GDM1 (cell line): ENCODE measurements at places on chromosomes 7 and 10.

GRCh38 chr10:29648983-29649268, 14.2 kb upstream of the SVIL start:
- DNase-seq, result no peak

DNA sequence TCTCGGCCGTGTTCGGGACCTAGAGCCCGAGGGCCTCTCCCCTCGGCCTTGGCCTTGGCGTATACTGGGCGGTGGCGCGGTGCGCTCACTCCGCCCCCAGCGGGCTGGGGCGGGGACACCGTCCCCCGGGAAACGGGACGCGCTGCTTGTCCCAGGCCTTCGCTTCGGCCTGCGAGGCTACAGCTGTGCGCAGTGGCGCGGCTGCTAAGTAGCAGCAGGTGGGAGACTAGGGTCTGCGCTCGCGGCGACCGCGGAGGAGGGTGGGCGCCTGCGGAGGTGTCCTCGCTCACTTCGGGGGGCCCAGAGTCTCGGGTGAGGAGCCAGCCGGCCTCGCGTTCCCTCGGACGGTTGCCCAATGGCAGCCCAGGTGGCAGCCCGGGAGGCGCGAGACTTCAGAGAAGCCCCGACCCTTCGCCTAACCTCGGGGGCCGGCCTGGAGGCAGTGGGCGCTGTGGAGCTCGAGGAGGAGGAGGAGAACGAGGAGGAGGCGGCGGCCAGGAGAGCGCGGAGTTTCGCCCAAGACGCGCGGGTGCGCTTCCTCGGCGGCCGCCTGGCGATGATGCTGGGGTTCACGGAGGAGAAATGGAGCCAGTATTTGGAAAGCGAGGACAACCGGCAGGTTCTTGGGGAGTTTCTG, at the start of gene DNAH11:
Gene DNAH11 (plus strand): TSS at position 149 of the 637 bp plus-strand sequence. CDS start 207 bp downstream, at position 356.
- no peak for DNase-seq

- no peak for DNase-seq
Measured at GRCh38 chr10:126391192-126391885, 3.1 kb upstream of the ADAM12 start.

- DNase-seq, result no peak
Measured at GRCh38 chr10:114157912-114158311, 16.1 kb downstream of the CCDC186 start.

DNA sequence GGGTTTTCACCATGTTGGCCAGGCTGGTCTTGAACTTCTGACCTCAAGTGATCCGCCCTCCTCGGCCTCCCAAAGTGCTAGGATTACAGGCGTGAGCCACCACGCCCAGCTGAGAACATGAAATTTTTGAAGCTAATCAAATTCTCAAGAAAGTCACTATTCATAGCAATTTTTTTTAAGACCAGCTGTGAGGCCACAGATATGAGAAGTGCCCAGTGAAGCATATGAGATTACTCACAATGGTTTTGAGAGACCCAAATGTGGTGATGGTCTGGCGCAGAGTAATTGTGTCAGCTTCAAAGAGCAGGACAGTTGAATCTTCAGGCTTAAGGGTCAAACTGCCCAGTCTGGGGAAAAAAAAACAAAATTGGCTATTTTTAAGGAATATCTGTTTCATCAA, 16.2 kb downstream of the NCOA4 start:
- no peak for DNase-seq

- no peak for DNase-seq
Measured at GRCh38 chr7:16954321-16954720, 72.5 kb upstream of the AGR3 start.

DNA sequence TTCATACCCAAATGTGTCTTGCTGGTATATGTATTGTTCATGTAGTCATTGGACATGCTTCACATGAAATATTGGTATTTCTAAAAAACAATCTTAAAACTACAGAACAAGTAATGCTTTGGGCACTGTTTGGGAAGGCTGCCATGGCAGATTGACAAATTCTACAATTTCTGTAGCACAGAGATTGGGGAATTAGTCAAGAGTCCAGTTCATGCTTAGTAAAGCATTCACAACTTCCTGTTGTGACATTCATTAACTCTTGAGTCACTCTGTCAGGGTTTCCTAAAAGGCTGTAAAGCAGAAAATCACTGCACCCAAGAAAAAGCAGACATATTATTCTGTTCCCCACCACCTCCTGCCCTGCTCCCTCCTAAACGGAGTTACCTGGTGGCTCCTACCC, 398.9 kb downstream of the PHTF2 start:
- DNase-seq, result no peak

DNA sequence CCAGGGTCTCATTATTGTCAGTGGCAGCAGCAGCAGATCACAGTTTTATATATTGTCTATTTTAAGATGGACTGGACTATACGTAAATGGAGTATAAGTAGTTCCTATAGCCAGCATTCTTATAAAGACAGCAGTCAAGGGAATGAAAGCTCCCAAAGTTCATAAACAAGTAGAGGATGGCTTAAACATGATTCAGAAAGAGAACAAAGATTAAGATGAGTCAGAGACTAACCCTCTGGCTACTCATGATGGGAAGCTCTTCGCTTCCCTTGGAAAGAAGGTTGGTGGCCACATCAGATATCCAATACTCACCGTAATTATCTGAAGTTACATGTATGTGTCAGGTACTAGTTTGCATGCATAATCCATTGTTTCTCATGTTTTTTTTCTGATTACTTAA, 277.0 kb downstream of the INHBA start:
- DNase-seq, result no peak

DNA sequence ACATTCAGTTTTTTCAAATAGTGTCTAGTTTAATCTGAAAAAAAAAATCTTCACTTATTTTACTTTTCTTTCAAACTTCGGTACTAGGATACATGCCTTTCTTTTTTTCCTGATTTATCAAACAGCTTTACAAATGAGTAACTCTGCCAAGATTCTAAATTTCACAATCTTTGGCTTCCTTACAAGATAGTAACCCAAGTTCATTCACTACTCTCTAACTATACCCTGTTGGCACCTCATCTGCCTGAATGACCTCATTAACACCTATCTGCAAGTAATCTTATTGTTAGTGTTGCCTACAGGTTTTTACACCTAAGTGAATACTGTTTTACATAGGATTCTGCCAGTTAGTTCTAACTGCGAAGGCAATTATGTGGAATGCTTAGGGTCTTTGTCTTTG, 159.8 kb downstream of the FOXP2 start:
- DNase-seq, result no peak

- DNase-seq, result no peak
Measured at GRCh38 chr7:98210513-98211220, 572 bp upstream of the BHLHA15 start.

- DNase-seq, result no peak
Measured at GRCh38 chr7:10793995-10794775, 179.5 kb upstream of the PHF14 start.

DNA sequence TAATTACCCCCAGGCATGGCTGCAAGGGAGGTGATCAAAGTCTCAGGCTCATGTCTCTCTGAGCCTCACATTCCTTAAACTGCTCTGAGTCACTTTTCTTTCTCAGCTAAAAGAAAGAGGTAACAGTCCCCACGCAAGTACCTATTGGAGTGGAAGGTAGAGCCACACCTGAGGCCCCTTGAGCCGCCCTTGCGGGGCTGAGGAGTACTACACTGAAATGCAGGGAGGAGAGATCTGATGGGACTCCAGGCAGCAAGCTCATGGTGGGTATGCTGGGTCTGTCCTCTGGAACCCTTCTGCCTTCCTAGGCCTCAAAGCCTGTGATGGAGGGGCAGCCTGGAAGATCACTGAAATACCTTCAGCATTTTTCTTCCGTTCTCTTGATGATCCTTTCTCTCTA, 960.0 kb downstream of the DNAJB9 start:
- no peak for DNase-seq

DNA sequence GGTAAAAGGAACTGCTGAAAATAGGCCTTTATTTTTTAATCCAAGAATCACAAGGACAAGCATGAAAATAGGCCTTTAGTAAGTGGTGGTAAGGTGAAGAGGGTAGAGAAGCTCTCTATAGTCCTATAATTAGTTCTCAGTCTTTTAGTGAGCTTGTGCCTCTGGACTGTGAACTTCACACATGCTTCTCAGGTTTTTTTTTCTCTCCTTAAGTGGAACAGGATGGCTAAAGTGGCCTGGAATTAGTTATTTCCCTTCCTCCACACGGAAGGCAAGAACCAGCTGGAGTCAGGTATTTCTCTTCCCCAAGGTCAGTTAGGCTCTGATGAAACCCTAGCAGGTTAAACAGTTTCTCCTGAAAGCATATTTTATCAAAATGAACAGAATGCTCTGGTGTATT, 203.0 kb upstream of the MINDY3 start:
- DNase-seq, result no peak

DNA sequence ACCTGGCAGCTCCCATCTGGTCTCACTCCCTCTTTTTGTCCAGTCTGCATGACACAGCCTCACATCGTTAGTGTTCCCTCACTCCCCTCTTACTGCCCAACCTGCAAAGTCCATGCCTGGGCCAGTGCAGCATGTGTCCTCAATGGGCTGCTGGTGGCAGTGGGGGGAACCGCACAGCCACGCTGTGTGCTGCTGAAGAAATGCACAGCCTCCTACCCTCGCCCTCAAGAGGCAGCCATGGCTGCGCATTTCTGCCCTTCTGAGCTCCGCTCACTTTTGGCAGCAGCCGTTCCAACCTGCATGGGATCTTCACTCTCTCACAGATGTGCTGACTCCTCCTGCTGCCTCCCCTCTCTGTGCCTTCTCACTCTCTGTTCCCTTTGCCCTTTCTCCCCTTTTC, 103.4 kb downstream of the EGFR start:
- no peak for DNase-seq

GRCh38 chr7:13411151-13411550, 578.3 kb downstream of the ETV1 start:
- no peak for DNase-seq

GRCh38 chr10:107971973-107972372, 807.5 kb upstream of the SORCS1 start:
- DNase-seq, result no peak

- DNase-seq, result no peak
Measured at GRCh38 chr7:148967602-148968001, 60.7 kb downstream of the PDIA4 start.

DNA sequence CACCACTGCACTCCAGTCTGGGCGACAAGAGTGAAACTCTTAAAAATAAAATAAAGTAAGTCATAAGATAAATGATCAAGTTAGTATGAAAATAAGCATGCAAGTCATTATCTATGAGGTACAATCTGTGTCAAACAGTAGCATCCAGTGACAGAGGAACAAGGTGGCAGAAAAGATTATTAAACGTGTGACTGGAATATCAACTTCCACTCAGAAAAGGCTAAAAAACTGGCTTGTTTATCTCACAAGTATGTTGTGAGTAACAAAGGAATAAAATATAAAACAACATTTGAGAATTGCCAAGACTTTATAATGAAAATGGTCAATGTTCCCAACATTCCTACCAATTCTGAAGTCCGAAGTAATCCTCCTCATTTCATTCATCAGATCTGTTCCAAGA, 30.3 kb downstream of the ITGB1 start:
- no peak for DNase-seq

DNA sequence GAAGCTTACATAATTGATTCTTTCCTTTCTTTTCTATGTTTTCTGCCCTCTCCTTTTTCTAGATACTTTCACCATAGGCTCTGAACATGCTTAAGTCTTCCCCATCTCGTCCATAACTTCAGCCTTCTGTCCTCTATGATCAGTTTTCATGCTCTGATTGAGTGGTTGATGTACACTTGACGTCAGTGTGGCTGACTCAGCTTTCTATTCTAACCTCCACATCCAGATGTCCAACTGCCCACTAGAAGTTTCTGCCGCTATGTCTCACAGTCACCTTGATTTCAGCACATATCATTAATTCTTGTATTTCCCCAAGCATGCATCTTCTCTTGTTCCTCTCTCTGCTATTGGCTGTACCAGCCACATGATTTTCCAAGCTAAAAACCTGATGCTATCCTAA, 15.0 kb downstream of the CDK14 start:
- DNase-seq, result no peak

DNA sequence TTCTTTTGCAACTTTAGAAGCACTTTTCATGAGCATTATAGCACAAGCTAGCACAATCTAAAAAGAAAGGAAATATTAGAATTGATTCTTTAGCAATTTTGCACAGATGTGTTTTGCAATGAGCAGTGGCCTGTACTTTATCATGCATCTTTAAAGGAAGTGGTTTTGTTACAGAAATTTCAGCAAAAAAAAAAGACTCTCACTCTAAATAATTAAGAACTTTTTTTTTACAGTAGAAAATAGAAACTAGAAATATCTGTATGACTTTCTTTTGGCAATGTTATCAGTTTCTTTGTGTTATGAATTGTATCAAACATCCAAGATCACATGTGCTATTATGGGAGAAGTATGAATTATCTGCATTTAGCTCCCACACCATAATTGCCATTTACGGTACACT, 195.7 kb upstream of the KLF6 start:
- no peak for DNase-seq

GRCh38 chr7:130741331-130741995, 7.5 kb upstream of the KLF14 start:
- DNase-seq, result no peak

DNA sequence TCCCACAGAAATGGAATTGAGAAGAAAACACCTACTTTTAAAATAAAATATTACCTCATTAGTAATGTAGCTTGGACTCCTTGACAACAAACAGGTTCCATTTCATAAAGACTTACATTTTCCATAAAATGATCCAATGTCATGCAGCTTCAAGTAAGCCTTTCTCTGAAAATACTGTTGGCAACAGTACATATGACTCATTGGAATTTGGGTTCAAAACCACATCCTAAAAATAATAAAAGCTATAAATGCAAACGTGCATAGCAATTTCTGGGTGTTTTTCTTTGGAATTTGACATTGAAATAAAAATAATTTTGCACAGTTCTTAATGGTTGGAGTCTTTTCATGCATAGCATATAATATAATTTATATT, 47.9 kb downstream of the FHIP2A start:
- DNase-seq, result no peak

DNA sequence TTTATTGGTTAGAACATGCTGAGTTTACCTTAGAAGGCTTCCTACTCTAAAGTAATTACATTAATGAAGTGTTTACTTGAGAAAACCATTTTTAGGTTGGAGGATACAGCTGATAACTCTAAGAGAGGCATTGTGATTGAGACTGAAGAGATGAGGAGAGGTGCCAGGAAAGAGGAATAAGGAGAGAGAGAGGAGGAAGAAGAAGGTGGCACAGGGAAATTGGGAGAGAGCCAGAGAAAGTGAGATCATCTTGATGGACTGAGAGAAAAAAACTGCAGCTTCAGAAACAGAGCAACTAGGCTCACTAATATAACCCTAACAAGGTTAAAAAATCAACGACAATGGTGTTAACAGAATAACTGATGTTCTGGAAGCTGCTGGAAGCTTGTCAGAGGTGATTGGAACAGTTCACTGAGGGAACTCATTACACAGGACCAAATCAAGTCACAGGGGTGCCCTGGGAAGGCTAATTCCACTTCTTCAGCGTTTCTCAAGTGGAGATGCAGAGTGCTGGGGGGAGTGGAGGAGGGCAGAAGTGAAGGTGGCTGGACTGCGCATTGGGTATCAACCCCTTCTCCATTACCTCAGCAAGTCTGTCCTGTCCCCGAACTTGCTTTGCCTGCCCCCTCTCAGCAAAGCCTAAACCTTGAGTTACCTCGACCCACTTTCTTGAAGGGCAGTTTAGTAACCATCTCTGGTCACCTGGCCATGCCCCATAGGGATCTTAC, 6.9 kb upstream of the SORBS1 start:
- DNase-seq, result no peak
